ENCODE measurements at places on chromosomes 11 and 22.

DNA sequence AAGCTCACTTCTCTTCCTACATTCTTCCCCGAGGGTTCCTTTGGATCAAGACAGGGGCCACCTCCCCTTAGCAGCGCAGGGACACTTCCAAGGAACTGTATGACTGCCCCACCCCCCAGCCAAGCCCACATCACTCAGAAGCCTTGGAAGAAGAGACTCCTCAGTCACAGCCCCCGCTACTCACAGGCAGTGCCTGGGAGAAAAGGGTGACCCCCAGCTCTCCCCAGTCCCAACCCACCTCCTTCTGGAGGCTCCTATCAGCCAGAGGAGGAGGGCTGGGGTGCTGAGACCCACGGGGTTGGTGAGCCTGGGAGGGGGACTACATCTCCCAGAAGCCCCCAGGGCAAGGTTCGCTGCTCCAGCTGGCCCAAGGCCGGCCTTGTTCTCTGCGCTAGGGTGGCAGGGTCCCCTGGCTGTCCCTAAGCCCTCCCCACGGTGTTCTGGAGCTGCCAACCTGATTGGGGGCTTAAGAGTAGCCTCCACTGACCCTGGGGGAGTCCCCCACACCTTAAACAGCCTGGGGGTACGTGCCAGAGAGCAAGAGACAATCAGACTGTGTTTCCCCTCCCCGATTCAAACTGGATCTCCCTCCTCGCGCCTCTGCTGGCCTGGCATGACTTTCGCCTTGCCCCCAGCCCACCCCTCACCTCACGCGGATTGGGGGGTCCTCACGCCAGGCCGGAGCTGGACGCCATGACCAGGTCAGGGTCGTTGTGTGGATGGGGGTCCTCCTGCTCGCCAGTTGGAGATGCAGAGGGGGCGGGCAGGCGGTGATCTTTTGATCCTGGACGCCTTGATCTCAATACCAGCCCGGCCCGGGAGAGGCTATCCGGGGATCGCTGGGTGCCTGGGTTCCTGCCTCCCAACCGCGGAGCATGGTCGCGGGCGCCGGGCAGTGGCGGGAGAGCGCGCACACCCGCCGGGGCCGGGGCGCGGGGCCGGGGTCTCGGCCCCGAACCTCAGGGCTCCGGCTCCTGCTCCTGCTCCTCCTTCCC lies 838 bp downstream of the BCL9L start:
- DNase-seq, result peak; percentile 46

- no peak for DNase-seq
Observed at GRCh38 chr11:15883455-15883920, 472.9 kb downstream of the SOX6 start.

GRCh38 chr11:280706-281485 lies 2.7 kb downstream of the NLRP6 start:
- DNase-seq, result no peak

GRCh38 chr11:2983908-2984307 lies 8.2 kb downstream of the NAP1L4 start:
- DNase-seq, result no peak

DNA sequence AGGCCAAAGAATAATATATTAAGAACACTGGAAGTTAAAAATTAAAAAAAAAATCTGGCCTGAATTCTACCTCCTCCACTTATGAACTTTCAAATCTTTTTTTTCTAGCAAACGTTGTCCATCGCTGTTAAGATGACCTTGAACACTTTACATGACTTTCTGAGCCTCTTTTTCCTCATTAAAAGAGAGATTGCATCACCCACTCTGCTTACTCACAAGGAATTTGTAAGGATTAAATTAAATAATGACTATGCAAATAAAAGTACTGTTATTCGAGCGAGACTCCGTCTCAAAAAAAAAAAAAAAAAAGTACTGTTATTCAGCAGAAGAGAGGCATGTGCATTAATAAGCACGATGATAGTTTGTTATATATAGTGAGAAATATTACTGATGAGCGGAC lies 285.1 kb upstream of the CCDC90B start:
- no peak for DNase-seq

DNA sequence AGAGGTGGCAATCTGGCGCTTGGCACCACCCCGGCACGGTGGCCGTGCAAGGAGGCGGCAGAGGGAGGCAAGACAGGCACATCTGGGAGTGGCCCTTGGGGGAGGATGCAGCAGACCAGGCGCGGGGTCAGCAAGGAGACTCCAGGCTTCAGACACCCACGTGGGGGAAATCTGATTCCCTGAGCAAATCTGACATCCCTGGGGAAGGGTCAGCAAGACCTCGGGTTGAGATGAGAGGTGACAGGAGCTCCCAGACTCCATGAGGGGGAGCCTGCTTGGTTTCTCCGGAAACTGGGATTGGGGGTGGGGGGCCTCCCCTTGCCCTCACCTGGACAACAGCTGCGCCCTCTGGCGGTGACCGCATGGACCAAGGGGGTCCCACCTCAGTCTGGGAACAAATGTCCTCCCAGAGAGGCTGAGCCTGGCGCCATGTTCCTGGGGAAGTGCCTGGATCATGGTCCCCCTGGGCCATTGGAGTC lies 4.0 kb upstream of the RCOR2 start:
- DNase-seq, result no peak

- peak; percentile 38 for DNase-seq
Observed at GRCh38 chr11:121452609-121453150, at the start of gene SORL1-AS1. SORL1-AS1 (minus strand) TSS chr11:121452967.
